ENCODE measurements at places on chromosomes 5 and 9.

DNA sequence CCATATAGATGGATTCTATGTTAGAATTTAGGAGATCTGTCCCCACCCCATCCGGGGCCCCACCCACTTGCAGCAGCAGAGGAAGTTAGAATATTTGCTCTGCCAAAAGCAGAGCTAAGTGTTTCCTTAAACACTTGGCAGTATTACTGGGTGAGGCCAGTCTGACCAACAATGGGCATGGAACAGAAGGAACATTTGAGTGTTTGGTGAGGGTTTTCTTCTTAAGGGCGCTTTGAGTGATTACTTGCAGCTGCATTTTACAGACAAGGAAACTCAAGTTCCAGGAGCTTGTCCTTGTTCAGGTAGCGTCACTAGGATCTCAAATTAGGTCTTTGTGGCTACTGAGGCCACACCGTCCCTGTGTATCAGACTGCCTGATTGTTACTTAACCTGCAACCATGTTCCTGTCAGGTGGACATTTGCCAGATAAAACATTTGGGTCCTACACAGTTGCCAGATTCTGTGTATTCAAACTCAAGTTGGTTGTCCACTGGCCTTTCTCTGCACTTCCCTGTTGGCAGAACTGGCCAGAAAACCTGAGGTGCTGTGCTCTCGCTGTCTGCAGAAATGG lies 59.3 kb downstream of the SLC46A2 start:
- no peak for DNase-seq

DNA sequence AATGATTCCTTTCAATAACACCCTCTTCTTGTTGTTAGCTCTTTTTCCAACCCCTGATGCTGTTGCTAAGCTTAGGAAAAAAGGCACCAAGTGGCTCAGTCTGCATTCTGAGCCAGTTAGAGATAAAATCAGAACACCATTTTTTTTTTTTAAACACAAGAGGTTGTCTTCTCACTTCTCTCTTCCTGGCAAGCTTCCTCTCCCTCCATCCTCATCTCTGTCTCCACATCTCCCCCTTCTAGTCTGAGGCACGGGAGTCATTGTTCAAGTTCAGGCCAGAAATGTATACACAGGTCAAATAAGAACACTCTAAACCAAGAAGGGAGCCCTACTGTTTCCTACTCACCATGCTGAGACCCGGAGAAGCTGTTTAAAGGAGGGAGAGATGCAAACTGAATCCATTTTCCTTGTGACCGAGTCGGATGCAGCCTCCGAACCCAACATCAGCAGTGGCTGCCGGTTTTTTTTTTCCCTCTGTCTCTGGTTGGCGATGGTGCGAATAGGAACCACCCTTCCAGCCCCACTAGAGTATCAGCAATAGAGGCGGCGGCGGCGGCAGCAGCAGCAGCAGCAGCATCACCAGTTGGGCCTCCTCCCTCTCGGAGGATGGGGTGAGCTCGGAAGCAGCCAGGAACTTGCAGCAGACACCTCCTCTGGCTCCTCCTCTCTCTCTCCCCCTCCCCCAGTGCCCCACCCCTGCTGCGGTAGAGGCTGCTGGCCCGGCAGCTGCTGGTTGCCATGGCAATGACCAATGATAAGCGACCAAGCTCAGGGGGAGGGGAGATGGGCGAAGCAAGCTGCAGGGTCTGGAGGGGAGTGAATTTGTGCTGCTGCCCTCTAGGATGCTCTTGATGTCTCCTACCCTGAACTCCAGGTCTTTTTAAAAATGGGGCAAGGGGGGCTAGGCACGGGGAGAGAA lies at the start of gene JAKMIP2:
TSS of gene JAKMIP2 (minus strand) at position 619 of the 919 bp plus-strand sequence. CDS start 110,922 bp downstream, outside the sequence.
- DNase-seq: peak; percentile 68

DNA sequence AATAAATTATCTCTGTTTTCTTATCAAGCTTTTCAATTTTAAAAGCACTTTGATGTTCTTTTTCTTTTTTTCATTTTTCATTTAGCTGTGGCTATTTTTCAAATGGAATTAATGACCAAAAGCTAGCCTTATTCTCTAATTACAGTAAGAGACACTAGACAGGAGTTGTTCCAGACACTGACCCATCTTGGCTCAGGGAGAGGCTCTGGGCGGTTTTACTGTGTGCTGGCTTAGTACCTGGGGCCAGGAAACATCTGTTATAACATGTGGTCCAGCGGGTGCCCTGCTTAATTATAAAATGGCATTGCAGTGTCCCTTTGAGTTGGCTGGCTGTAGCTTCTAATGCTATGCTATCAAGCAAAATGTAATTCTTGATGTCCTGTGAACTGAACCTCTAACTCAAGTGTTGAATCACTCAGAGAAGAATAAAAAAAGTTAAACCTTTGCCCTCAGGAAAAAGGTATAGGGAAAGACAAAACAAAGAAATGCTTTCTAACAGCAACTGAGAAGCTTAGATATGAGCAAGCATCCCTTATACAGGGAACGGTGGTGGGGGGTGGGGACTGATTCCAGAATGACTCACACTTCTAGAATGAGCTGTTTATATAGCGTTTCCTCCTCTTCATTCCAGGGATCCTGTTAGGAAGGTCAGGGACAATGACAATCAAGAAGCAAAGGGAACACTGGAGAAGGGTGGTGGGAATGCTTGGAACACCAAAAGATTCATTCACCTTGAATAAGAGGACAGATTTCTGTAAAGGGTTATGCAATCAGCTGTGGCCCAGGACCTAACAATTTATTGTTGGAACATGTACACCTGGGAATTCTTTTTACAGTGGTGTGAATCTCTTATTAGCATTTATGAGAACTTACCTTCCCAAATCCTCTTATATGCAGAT lies 58.7 kb upstream of the NFIB start:
- DNase-seq: no peak

DNA sequence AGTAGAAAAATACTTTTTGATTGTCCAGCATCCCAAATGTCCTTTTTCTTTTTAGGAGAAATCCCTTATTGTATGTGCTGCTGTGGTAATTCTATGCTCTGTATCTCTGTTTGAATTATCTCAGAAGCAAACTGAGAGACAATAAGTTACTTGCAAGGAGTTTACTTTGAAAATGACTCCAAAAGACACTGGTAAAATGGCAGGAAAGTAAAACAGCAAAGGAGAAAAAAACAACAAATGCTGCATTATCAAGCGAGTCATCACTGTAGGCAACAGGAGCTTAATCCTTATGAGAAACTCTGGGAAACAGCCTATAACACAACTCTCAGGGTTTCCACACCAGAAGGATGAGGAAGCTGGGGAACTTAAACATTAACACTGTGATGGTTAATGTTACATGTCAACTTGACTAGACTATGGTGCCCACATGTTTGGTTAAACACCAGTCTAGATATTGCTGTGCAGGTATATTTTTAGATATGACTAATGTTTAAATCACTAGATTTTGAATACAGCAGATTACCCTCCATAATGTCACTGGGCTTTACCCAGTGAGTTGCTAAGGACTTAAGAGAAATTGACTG lies 92.6 kb upstream of the GAS1 start:
- no peak for DNase-seq

DNA sequence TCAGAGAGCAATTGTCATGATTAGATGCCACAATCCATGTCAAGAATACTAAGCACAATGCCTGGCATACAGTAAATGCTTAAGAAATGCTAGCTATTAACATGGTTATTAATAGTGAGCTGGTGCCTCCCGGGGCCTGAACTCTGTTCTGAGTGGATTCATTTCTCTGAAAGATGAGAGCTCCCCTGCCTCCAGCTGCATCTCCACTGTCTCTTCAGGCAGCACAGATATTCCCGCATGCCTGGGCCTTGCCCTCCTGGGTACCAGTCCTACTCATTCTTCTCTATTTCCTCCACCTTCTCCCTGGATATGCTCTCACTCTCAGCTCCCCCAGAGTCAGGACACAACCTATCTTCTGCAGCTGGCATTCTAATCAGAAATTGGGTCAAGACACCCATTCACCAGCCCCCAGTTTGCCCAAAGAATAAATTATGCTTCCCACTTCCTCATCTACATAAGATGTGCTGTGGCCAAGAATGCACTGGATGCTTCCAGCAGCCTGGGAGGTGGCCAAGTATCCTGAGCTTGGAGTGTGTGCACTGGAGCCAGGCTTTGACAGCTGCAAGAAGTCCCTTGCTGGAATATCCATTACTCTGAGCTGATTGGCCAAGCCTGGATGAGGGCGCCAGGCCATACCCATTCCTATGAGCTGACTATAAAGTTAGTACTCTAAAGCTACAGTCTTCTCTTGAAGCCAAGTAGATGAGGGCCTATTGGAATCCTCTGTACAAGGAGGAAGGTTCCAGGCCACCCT lies 669.0 kb downstream of the ACTL7B start:
- no peak for DNase-seq

GRCh38 chr5:119368238-119368630 lies 12.4 kb downstream of the TNFAIP8 start:
- no peak for DNase-seq

GRCh38 chr5:1498623-1499416 lies 24.9 kb downstream of the LPCAT1 start:
- DNase-seq: no peak

DNA sequence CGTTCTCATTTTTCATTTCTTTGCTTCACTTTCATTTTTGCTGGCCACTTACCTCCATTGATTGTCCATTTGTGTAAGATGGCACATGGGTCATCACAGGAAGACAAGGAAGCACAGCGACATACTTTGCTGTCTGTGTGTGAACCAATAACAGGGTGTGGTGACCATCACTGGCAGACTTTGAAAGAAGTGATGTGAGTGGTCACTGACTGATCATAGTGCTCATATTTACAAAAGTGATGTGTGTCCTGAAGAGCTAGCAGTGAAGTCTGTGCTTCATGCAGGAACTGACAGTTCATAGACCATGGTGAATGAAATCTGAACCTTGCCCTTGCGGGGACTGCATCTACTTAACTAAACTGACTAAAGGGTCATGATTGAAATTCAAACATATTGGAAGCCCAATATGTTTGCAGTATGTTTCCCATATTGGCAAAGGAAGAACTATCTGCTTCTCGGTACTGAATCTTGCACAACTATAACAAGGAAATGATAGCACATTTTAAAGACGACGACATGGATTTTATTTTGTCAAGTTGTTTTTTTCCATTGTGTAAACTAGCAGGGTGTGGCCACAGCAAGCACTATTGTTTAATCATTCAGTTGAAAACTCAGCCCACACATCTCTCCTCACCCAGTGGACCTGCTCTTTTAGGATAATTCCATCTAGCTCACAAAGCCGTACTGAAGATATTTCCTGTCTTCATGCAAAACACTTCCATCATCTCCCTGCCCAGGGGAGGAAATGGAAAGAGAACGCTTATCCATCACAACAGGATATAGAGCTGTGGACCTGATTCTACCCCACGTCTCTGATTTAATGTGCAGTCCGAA lies 232.0 kb upstream of the ANKRD55 start:
- no peak for DNase-seq

GRCh38 chr9:94612071-94612470 lies 18.4 kb upstream of the FBP2 start:
- DNase-seq: no peak

GRCh38 chr5:56111404-56111781 lies 116.6 kb upstream of the IL6ST start:
- DNase-seq: no peak

DNA sequence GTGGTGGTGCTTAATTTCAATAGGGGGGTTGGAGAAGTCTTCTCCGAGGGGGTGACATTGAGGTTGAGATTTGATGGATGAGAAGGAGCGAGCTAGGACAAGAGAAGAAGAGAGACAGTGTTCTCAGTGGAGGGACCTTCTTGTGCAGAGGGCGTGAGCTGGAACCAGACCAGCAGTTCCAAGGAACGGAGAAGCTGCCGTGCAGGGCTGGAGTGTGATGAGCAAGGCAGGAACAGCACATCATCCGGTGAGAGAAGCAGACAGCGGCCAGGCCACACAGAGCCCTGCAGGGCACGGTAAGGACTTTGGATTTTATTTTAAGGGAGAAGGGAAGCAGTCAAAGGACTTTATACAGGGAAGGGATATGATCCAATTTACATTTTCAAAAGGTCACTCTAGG lies 206.9 kb downstream of the MELK start:
- DNase-seq: no peak

- DNase-seq: no peak
Observed at GRCh38 chr9:112173489-112174221, 1.4 kb downstream of the SUSD1 start.

GRCh38 chr9:26723486-26723885 lies 169.1 kb downstream of the CAAP1 start:
- DNase-seq: no peak

DNA sequence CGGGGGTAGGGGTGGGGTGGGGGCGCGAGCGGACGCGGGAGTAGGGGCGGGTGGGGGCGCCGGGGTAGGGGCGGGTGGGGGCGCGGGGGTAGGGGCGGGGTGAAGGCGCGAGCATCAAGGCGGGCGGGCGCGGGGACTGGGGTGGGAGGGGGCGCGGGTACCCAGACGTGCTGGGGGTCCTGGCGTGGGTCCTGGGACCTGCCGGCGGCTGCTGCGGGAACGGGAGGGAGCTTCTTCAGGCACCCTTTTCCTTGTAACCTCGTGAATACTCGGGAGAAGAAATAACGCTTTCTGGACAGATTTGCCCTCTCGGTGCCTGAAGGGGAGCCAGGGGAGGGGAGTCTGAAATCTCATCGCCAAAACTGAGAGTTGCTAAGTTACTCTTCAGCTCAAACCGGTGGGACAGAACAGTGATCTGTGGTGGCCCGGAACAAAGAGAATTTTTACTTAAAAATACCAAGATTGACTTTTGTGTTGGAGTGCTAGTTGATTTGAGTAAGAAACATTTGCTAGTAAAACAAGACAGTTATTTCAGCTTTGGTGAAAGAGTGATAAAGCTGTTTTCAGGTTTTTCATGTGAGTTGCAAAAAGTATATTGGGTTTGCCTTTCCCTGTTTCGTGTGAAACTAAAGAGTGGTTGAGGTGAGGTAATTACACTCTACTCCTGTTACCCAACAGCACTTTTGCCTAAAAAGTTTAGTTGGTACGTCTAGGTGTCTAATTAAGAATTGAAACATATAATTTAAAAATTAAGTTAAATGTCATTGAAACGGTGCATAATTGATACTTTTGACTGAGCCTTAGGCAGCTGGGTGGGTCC lies 643 bp downstream of the PLEKHG4B start:
- DNase-seq: no peak

- no peak for DNase-seq
Observed at GRCh38 chr5:4023091-4023752, 427.6 kb downstream of the IRX1 start.

- no peak for DNase-seq
Observed at GRCh38 chr5:43096916-43097315, 23.8 kb upstream of the ZNF131 start.

DNA sequence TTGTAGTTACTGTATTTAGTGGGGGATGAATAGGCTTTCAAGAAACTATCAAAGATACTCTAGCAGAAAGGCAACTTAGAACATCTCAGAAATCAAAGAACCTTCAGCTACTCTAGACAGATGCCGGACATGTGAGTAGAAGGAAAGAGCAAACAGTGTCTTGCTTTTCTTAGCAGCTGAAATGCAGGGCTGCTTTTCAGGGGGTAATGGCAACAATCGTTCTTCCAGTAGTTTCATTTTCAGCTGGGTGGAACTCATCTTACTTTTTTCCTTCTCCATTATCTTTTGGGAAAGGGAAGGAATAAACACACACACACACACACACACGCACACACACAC lies 281.6 kb downstream of the CRB2 start:
- DNase-seq: no peak

- DNase-seq: no peak
Observed at GRCh38 chr5:74355041-74355824, 285.3 kb downstream of the ENC1 start.

Data from right renal pelvis (tissue), 4 donors.